ENCODE measurements at places on chromosomes 1 and 21. TPM values are rescaled to one million over a fixed set of nuclear protein-coding genes. Genes with fewer than 3 reads are reported as not detected.

DNA sequence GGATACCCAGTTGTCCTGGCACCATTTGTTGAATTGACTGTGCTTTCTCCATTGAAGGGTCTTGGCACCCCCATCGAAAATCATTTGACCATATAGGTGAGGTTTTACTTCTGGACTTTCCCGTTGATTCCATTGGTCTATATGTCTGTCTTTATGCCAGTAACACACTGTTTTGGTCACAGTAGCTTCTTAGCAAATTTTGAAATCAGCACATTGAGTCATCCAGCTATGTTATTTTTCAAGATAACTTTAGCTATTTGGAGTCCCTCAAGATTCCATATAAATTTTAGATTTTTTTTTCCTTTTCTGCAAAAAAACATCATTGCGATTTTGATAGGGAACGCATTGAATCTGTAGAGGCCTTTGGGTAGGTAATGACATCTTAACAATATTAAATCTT, 235.6 kb downstream of the SMYD3 start:
- no peak for DNase-seq

- DNase-seq, result no peak
Observed at GRCh38 chr1:220926146-220926545, 46.9 kb downstream of the HLX start.

DNA sequence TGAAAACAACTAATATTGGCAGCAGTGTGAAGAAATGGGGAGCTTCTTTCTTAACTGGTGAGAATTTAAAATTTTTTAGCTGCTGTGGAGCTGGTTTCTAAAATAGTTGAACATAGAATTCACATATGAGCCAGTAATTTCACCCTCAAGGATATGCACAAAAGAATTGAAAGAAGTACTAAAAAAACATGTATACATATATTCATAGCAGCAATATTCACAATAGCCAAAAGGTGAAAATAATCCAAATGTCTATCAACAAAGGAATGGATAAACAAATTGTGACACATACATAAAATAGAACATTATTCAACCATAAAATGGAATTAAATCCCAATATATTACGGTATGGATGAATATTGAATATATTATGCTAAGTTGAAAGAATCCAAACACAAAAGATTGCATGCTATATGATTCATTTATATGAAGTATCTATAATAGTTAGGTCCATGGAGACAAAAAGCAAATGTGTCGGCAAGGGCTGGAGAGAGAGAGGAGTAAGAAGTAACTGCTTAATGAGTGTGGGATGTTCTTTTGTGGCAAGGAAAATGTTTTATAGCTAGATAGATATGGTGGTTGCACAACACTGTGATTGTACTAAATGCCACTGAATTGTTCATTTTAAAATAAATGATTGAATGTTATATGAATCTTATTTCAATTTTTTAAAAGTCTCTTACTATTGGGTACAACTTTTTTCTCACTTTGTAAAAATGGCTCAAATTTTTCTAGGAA, 14.8 kb upstream of the COL11A1 start:
- no peak for DNase-seq

The CAP1 gene
- total RNA-seq, result 581 TPM

The ZYG11A gene
- 0.92 TPM for total RNA-seq

GRCh38 chr1:181676269-181676668, 193.0 kb downstream of the CACNA1E start:
- DNase-seq, result no peak

- no peak for DNase-seq
Observed at GRCh38 chr21:26449161-26449560, 123.9 kb downstream of the CYYR1 start.

GRCh38 chr1:85838238-85838637, 130.0 kb upstream of the ZNHIT6 start:
- DNase-seq, result no peak

DNA sequence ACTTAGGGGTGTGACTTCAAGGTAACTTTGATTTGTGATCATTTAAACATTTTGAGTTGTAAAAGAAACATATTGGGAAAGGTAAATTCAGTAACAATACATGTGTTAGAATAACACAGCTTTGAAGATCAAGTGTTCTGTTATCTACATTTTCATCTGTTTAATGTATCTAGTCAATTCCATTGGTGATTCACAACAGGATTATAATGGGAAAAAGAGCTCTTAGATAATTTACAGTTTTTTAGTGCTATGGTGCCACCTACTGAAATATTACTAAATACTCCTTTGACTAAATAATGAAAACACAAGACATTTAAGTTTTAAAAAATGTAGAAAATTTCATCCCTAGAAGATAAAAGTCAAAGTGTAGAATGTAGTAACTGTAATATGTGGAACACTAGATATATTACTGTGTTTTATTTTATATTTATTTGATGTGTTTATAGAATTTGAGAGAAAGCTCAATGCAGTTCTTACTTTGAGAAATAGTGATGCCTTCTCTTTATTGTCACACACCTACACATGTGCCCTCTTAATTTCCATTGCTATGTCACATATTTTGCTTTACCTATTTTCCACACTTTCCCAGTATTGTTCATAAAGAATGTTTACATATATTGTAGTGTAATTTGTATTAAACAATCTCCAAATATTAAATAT, 47.4 kb downstream of the PTPRC start:
- DNase-seq, result no peak

The OR2L2 gene
- not detected for total RNA-seq

- no peak for DNase-seq
Observed at GRCh38 chr1:234686035-234686434, 76.1 kb upstream of the IRF2BP2 start.

GRCh38 chr21:32572574-32573420, 12.5 kb downstream of the TCP10L start:
- no peak for DNase-seq

- no peak for DNase-seq
Observed at GRCh38 chr1:22616571-22616970, 19.9 kb upstream of the C1QA start.

The AK5 gene
- 2.5 TPM for total RNA-seq

- DNase-seq, result no peak
Observed at GRCh38 chr1:226637147-226637935, 88.8 kb downstream of the STUM start.

DNA sequence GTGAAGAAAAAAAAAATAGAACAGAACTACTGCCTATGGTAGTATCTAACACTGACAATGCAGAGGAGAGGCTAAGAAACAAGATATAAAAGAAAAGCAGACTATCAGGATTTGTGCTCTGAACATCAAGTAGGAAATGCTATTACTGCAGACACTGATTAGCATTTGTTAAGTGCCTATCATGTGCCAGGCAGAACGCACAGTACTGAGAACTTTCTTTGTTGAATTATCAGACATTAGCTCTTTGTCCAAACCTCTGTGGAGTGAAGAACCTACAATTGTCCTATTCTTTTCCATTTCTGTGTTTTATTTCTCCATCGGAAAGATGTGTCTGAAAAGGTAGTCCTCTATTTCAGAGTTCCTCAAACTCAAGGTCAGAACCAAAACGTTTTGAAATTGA, 30.5 kb upstream of the DISP1 start:
- DNase-seq, result no peak

The TNFSF4 gene
- total RNA-seq, result 49.1 TPM

GRCh38 chr1:159860456-159860855, 2.0 kb downstream of the VSIG8 start:
- DNase-seq, result no peak

The ACTL8 gene
- total RNA-seq, result not detected

DNA sequence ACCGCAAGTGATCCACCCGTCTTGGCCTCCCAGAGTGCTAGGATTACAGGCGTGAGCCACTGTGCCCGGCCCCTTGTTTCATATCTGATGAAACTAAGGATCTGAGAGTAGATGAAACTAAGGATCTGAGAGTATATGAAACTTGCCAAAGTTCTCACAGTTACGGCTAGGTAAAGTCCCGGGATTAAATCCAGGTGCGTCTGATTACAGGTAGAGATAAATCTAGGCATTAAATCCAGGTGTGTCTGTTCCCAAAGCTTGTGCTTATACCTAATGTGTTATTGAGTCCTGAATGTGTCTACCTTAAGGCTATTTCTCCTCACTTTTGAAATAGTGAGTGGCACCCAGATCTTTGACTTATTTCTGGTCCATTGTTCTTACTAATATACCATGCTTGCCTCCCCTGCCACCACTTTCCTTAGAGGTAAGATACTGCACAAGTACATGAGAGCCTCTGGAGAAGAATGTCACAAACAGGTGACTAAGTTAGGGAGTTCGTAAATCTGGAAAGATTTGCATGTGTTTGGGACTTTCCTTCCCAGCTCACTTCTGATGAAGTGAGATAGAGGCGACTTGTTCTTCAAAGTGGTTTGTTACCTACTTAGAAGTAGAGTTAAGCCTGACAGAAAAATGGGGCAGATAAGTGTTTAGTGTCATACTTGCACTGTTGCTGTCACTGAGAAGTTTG, 66.5 kb downstream of the AK4 start:
- no peak for DNase-seq

- DNase-seq, result no peak
Observed at GRCh38 chr1:38923607-38924006, 18.0 kb downstream of the RHBDL2 start.

The IKBKE gene
- 14.8 TPM for total RNA-seq

GRCh38 chr1:25194054-25194453, 38.2 kb downstream of the SYF2 start:
- DNase-seq, result no peak

DNA sequence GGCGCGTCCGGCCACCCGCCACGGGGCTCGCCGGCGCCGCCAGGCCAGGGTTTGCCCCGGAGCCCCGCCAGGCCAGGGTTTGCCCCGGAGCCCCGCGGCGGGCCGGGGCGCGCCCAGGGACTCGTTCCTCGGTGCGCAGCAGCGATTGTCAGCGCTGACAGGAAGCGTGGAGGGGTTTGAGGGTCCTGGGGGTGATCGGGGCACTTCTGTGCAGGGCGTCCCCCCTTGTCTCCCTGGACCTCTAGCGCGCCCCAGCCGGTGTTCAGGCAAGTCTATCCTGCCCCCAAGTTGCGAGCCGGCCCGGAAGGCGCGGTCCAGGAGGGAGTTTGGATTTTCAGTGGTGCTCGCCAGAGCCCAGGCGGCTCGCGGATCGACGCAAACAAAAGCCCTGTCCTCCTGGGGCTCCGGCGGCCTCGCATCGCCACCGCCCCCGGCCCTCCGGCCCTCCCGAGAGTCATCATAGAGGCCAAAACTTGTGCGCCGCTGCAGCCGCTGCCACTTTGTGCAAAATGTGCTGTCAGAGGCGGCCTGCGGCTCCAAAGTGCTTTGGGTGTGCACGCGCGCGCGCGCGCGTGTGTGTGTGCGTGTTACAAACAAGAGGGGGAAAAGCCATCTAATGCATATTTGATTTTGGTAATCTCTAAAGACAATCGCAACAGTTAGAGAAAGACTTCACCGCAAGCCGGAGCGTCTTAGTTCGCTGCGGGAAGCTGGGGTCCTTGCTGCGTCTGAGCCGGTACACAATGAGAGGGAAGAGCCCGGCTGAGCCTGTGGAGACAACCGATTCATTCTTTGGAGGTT, 1.0 kb downstream of the ROR1 start:
- DNase-seq, result no peak

GRCh38 chr1:222373216-222373615, 174.7 kb downstream of the HHIPL2 start:
- no peak for DNase-seq

The AGBL4 gene
- not detected for total RNA-seq

The TMEM50B gene
- total RNA-seq, result 28.1 TPM

The NKAIN1 gene
- not detected for total RNA-seq

The KCNJ15 gene
- total RNA-seq, result 0.04 TPM

The SDF4 gene
- 116 TPM for total RNA-seq

DNA sequence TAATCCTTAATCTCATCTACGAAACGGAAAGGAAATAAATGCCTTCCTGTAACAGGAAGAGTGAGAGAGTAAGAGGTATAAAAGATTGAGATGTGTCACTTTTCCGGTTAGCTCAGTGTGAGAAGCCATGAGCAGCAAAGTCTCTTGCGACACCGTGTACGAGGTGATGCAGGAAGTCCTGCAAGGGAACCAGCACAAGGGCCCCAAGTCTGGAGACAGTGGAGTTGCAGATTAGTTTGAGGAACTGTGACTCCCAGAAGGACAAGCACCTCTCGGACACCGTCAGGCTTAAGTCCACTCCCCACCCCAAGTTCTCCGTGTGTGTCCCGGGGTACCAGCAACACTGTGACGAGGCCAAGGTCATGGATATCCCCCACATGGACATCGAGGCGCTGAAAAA, 592.3 kb upstream of the ADGRL2 start:
- DNase-seq, result no peak

DNA sequence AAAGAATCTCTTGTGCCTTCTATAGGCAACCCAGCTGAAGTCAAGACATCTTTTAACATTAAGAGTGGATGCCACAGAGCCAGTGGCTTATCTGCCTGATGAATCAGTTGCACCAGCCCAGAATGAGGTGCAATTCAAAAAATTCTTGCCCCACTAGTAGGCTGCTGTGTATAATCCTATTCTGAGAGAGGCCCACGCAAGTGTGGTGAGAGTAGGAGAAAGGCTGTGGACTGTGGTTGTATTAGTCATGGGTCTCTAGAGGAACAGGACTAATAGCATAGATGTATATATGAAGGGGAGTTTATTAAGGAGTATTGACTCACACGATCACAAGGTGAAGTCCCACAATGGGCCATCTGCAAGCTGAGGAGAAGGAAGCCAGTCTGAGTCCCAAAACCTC, 216.4 kb downstream of the LTN1 start:
- no peak for DNase-seq

GRCh38 chr1:205547936-205548827, 43.7 kb downstream of the CDK18 start:
- DNase-seq, result no peak

The OR6N1 gene
- not detected for total RNA-seq

The PAPPA2 gene
- total RNA-seq, result 0.40 TPM

The SH3BGR gene
- total RNA-seq, result 1.6 TPM

DNA sequence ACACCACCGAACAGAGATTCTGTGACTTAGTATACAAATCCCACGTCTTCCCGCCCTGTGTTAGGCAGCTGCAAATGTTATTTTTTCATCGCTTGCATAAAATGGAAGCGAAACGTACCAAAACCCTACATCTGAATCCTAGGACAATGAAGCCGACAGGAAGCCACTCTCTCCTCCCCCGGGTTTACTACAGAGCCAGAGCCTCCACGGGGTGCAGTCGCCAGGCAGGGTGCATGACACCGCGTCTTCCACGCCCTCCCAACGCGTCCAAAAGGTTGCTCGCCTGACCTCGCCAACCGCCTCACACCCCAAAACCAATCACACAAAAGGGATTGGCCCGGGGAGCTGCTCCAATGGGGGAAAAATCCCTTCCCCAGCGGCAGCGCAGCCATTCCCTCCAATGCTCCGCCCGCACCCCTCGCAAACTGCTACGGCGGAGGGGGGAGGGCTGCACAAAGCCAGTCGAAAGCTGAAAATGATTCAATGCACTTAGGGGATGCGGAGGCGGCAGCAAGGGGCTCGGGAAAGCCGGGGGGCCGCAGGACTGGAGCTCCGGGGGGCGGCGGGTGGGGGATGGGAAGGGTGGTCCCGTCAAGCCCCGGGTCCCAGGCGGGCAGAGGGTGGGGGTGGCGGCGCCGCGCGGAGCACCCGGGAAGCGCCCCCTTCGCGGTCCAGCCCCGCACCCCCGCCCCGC, 701 bp downstream of the CEP170 start:
- DNase-seq, result no peak

The NUAK2 gene
- total RNA-seq, result 1.2 TPM

GRCh38 chr1:93489756-93490155, 41.8 kb downstream of the FNBP1L start:
- DNase-seq, result no peak

The LRRC8B gene
- 8.8 TPM for total RNA-seq

- DNase-seq, result no peak
Observed at GRCh38 chr21:41369105-41369919, 7.5 kb downstream of the MX2 start.

- no peak for DNase-seq
Observed at GRCh38 chr1:193525917-193526710, 339.7 kb upstream of the B3GALT2 start.

The MYOM3 gene
- total RNA-seq, result 0.14 TPM

- DNase-seq, result no peak
Observed at GRCh38 chr1:109917768-109918606, 7.3 kb downstream of the CSF1 start.

Measured in pulmonary artery endothelial cell (primary cell).